Activated naive CD8-positive, alpha-beta T cell treated with anti-CD3 and anti-CD28 coated beads, Interleukin-2, amount 50 U/mL, for 24 hours (primary cell): ENCODE measurements at places on chromosomes 1 and 21.

DNA sequence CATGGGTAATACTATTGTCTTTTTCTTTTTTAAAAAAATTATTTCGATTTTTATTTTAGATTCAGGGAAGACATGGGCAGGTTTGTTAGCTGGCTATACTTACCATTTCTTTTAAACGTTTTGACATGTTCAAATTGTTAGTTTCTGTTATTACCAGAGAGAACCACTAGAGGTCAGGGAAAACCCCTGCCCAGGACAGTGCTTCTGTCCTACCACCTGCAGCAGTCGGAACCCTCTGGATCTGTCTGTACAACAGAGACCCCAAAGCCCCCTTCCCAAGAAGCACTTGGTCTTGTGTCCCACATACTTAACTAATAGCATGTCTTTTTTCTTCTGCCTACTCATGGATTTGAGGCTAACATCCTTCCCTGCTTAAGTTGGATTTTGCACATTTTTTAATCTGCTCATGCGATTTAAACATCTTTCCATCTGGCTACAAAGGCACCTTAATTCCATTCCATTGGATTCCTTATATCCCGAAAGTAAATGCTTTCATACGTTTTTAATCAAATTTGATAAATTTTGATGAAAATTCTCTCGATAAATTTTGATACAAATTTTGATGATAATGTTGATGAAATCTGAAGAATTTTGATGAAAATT lies 10.0 kb upstream of the C1orf115 start:
- DNase-seq: peak; percentile 9
- no peak overlapping the region for H3K27ac ChIP-seq
- H3K36me3 ChIP-seq: no peaks in the 10 kb centered on the region
- no peaks in the 10 kb centered on the region for H3K4me1 ChIP-seq
- peaks cover 2% of the 10 kb centered on the region for H3K27me3 ChIP-seq

- H3K36me3 ChIP-seq: no peaks in the 10 kb centered on the region
- DNase-seq: peak; percentile 72
- H3K27ac ChIP-seq: no peak overlapping the region
- no peaks in the 10 kb centered on the region for H3K27me3 ChIP-seq
- H3K4me1 ChIP-seq: peaks cover 4% of the 10 kb centered on the region
Measured at GRCh38 chr1:25520446-25521061, 22.9 kb upstream of the LDLRAP1 start.

- H3K27me3 ChIP-seq: no peaks in the 10 kb centered on the region
- H3K27ac ChIP-seq: no peak overlapping the region
- no peaks in the 10 kb centered on the region for H3K4me1 ChIP-seq
- no peak for DNase-seq
- no peaks in the 10 kb centered on the region for H3K36me3 ChIP-seq
Measured at GRCh38 chr1:196193896-196194559, 414.2 kb downstream of the KCNT2 start.

DNA sequence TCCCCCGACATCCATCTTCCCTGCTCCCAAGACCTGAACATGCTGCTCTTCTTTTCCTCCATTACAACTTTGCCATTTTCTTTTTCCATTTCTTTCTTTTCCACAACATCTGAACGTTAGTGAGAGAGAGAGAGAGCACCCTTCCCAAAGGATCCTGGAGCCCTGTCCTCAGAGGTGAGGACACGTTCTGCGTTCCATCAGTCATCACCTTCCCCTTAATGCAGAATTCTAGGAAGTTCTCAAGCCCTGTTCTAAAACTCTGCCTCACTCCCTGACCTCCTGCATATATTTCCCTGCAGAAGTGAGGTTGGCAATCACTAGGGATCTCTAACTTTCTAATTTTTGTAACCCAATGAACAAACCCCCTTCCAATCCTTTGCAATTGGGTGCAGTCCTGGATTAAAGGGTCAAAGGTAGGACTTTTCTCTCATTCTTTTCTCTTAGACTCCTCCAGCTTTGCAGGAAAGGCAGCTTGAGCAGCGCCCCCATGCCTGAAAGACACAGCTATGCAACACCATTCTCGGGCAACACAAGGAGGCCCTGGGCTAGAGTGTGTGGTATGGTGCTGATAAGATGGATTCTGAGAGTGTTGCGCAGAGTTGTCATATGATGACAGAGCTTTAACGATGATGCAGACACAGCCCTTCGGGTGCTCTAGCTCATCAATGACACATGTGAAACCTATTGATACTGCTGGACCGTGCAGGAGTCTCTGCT lies 59.2 kb upstream of the TNR start:
- no peak overlapping the region for H3K27ac ChIP-seq
- no peaks in the 10 kb centered on the region for H3K4me1 ChIP-seq
- peaks cover 3% of the 10 kb centered on the region for H3K27me3 ChIP-seq

DNA sequence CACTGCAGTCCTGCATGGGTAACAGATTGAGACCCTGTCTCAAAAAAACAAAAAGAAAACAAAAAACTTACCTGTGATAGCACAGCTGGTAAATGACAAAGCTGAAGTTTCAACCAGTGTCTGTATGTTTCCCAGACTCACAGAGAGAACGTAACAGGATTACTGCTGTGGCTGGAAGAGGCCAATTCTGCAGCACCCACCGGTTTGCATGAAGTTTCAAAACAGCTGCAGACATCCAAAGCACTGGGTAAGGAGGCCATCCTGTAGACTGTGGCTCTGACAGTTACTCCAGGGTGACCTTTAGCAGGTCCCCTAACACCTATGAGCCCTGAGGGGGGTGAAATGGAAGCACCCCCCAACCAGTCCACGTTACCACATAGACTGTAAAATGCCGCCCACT lies 7.5 kb downstream of the ID3 start:
- peaks cover 4% of the 10 kb centered on the region for H3K36me3 ChIP-seq
- H3K27ac ChIP-seq: no peak overlapping the region
- peaks cover 46% of the 10 kb centered on the region for H3K4me1 ChIP-seq
- DNase-seq: no peak
- no peaks in the 10 kb centered on the region for H3K27me3 ChIP-seq

DNA sequence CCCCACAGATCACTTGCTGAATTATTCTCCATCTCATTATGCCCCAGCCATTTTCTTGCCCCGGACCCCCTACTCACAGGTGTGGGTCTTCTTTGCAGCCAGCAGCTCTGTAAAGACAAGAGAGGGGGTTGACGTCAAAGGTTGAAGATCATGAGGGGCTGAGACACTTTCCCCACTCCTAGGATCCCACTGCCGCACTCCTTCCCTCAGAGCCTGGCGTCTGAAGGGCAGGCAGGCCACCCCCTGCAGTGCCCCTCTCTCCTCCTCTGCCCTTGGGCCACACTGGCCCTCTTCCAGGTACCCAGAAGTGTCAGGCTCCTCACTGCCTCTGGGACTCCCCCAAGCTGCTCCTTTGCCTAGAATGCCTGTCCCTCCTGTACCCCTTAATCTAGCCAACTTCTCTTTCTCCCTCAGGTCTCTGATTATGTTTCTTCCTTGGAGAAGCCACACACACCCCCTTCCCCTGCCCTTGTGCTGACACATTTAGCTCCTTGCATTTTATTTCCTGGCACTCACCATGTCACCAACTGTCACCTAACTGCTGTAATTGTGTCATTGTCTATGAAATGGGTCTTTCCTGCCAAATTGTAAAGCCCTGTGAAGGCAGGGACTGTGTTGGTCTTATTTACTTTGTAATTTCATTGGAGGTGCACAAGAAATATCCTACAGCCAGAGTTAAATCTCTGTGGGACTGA lies 2.1 kb downstream of the RORC start:
- peak overlapping the region; percentile 75 for H3K27ac ChIP-seq
- peak overlapping the region; percentile 10 for H3K4me3 ChIP-seq
- peaks cover 82% of the 10 kb centered on the region for H3K4me1 ChIP-seq
- no peaks in the 10 kb centered on the region for H3K27me3 ChIP-seq
- H3K36me3 ChIP-seq: no peaks in the 10 kb centered on the region

DNA sequence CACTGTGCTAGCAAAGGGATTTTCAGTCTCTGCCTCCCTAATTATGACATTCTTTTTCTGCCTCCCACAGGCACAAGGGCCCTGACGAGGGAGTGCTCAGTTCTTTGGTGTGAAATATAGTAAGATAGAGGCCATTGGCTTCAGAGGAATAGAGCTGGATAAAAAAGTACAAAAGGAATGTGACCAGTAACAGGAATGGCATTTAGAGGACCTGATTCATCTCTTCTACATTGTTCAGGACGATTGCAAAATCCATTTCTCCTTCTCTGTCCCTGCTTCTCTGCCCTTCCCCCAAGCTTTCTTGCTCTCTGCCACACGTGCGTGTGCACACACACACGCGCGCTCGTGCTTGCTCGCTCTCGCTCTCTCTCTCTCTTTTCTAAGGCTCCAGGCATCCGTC lies 668.2 kb downstream of the KIF26B start:
- peaks cover 25% of the 10 kb centered on the region for H3K36me3 ChIP-seq
- no peaks in the 10 kb centered on the region for H3K4me1 ChIP-seq
- no peak overlapping the region for H3K27ac ChIP-seq
- H3K4me3 ChIP-seq: no peak overlapping the region
- H3K27me3 ChIP-seq: no peaks in the 10 kb centered on the region
- DNase-seq: no peak

DNA sequence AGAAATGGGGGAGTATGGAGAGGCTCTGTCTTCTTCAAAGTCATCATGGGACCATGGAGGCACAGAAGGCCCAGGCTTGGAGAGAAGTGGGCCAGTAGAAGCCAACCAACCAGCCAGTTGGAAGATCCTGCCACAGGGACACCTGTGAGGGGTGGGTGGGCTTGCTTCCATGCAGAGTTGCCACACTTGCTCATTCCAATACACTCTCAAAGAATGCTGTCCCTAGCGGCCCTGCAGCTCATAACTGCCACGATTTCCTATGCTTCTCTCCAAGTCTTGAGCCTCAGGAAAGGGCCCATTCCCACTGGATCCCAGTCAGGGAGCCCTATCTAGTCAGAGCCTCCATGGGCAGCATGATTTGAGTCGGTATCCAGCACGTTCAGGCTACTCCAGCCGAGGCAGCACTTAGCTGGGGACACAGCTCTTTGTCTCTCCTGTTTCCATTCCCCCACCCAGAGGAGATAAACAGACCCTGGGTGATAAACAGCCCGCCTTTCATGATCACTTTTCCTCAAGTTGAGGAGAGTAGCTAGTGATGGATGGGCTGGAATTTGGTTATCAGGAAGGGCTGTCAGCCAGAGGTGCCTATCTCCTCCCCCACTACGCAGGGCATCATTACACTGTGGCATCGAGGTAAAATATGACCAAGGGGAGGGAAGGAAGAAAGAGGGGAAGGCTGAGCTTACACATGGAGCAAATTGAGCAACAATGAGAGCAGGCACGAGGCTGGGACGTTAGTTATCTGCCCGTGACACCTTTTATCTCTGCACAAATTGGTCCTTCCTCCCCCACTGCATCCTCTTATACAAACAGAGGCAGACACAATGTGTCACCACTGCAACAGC lies 64.6 kb downstream of the ERI3 start:
- no peak overlapping the region for H3K4me3 ChIP-seq
- no peaks in the 10 kb centered on the region for H3K4me1 ChIP-seq
- peaks cover 24% of the 10 kb centered on the region for H3K36me3 ChIP-seq
- H3K27me3 ChIP-seq: no peaks in the 10 kb centered on the region
- H3K27ac ChIP-seq: no peak overlapping the region

DNA sequence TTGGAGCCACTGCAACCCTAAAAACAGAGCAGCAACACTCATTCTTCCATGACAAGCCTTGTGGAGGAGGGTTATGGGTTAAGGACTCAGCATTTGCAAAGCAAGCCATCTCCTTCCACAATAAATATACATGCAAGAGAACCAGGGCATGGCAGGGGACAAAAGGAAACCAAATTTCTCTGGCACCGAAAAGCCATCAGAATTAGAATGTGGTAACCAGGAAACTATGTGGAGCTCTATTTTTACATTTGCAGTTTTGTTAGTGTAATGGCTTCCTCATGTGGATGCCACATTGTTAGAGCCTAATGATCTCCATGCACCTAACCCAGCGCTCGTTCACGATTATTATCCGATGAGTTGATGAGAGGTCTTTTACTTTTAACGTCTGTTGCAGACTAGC lies 91.7 kb downstream of the NAV1 start:
- H3K27me3 ChIP-seq: no peaks in the 10 kb centered on the region
- no peaks in the 10 kb centered on the region for H3K4me1 ChIP-seq
- no peaks in the 10 kb centered on the region for H3K36me3 ChIP-seq
- H3K27ac ChIP-seq: no peak overlapping the region
- H3K4me3 ChIP-seq: no peak overlapping the region
